Ovary (tissue), 10 donors: ENCODE measurements at places on chromosomes 3 and 15. TPM values are rescaled to one million over a fixed set of nuclear protein-coding genes. Genes with fewer than 3 reads are reported as not detected.
A peak's percentile ranks its signal among the peaks of the same experiment; 100 is the strongest.

Gene CLDN1
- 13.1 TPM for total RNA-seq

Gene FAM3D
- not detected for total RNA-seq

Gene TUSC7
- not detected for total RNA-seq

Gene CNTN3
- 5.2 TPM for total RNA-seq

Gene GOLGA6B
- not detected for total RNA-seq

Gene UNC13C
- total RNA-seq, result 2.1 TPM

Gene CASR
- 0.12 TPM for total RNA-seq

DNA sequence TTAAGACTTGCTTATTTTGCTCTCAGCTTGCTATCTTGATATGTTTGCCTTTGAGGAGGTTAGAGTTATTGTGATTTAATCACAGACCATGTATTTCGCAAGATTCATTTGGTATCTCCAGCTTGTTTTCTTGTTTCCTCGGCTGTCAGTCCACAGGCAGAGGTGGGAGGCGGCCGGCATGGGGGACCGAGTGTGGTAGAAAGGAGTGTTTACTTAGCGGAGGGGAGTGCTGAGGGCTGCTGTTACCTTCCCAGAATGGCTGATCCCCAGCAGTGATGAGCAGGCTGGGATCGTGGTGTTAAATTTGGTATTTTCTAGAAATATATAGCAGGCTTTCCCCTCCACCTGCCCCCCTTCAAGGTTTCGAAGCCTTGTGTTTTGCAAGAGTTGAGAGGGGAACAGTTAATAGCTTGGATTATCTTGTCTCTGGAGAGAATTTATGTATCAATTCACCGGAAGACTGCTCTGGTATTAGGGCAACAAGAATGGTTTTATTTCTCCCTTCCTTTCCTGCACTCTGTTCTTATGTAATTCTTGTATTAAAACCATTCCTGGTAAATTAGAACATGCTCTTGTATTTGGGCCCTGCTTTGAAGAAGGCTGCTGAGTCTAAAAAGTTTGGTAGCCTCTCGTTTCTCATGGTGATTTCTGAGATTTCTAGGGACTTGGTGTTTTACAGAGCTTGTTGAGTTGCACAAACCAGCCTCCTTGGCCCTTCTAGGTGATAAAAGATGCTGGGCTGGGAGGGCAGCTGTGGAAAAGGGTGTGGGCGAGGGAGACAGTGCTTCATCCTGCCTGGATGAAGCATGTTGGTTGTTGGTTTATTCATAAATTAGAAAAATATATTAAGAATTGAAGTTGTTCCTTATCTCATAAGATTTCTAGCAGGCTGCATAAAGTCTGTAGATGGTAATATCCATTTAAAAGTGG, 151.4 kb downstream of the IGF1R start:
- H3K4me3 ChIP-seq, result no peak overlapping the region
- H3K4me1 ChIP-seq, result peaks cover 27% of the 10 kb centered on the region
- H3K27me3 ChIP-seq, result no peaks in the 10 kb centered on the region
- H3K27ac ChIP-seq, result peak overlapping the region; percentile 60
- DNase-seq, result no peak

GRCh38 chr3:189040656-189041335, 131.0 kb upstream of the TPRG1 start:
- H3K4me1 ChIP-seq, result no peaks in the 10 kb centered on the region
- no peaks in the 10 kb centered on the region for H3K27me3 ChIP-seq
- DNase-seq, result no peak
- no peaks in the 10 kb centered on the region for H3K36me3 ChIP-seq

- no peaks in the 10 kb centered on the region for H3K4me1 ChIP-seq
- no peaks in the 10 kb centered on the region for H3K27me3 ChIP-seq
- no peaks in the 10 kb centered on the region for H3K36me3 ChIP-seq
- no peak for DNase-seq
Observed at GRCh38 chr3:179265875-179266274, 15.0 kb upstream of the KCNMB3 start.

- H3K4me1 ChIP-seq, result no peaks in the 10 kb centered on the region
- DNase-seq, result no peak
- no peaks in the 10 kb centered on the region for H3K36me3 ChIP-seq
- H3K27me3 ChIP-seq, result no peaks in the 10 kb centered on the region
Observed at GRCh38 chr3:46239301-46239938, 2.8 kb upstream of the CCR3 start.

DNA sequence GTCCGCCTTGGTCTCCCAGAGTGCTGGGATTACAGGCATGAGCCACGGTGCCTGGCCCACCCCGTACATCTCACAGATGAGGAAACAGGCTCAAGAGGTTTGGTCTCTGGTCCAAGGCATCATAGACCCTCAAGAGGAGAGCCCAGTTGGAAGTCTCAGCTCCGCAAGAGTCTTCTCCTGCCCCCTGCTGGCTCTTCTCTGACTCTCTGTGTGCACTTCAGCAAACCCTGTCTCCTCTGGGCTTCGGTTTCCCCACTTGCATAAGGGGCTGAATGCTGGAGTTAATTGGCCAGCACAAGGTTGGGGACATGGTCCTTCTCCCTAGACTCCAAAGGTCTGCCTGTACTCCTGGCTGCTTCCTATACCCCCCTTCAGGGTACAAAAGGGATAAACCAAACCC, 3.9 kb downstream of the MST1R start:
- no peak for DNase-seq
- no peaks in the 10 kb centered on the region for H3K36me3 ChIP-seq
- no peaks in the 10 kb centered on the region for H3K27me3 ChIP-seq
- no peak overlapping the region for H3K4me3 ChIP-seq
